ENCODE measurements at places on chromosomes 2 and 18. TPM values are rescaled to one million over a fixed set of nuclear protein-coding genes. Genes with fewer than 3 reads are reported as not detected.

Gene TIGD1
- 5.9 TPM for total RNA-seq

Gene KRTCAP3
- total RNA-seq: not detected

Gene CABLES1
- 1.1 TPM for total RNA-seq

Gene ACOXL
- total RNA-seq: not detected

Gene USP14
- 19.0 TPM for total RNA-seq

Gene NXPH2
- not detected for total RNA-seq

Gene CERKL
- total RNA-seq: under 0.01 TPM

Gene PNO1
- total RNA-seq: 9.6 TPM

Gene CHRNG
- not detected for total RNA-seq

Gene EFR3B
- total RNA-seq: 0.37 TPM

Gene PSMA8
- not detected for total RNA-seq

Gene NEU4
- not detected for total RNA-seq

Gene TSPYL6
- not detected for total RNA-seq

Gene CNTNAP5
- not detected for total RNA-seq

Gene CROCC2
- total RNA-seq: 0.20 TPM

Gene GPR17
- not detected for total RNA-seq

Gene AGXT
- not detected for total RNA-seq

Gene CCDC74A
- 6.6 TPM for total RNA-seq

Gene CDCA7
- 7.7 TPM for total RNA-seq

Gene CASP8
- 18.4 TPM for total RNA-seq

Gene POU3F3
- total RNA-seq: 18.2 TPM

Gene SLC66A2
- 28.3 TPM for total RNA-seq

Gene BCL2
- total RNA-seq: 5.3 TPM

Gene TBR1
- total RNA-seq: under 0.01 TPM

Gene TMSB10
- 5,279 TPM for total RNA-seq

Gene DSG1
- total RNA-seq: not detected

Gene TLX2
- total RNA-seq: under 0.01 TPM

Gene SMAD4
- total RNA-seq: 68.7 TPM

Gene UPP2
- not detected for total RNA-seq
